Right cardiac atrium (tissue), 5 donors: ENCODE measurements at places on chromosomes 16 and 17. TPM values are rescaled to one million over a fixed set of nuclear protein-coding genes. Genes with fewer than 3 reads are reported as not detected.

CCL17 gene
- total RNA-seq = not detected

TERB1 gene
- not detected for total RNA-seq

SEC14L5 gene
- 2.8 TPM for total RNA-seq

CSNK2A2 gene
- total RNA-seq = 28.7 TPM

C17orf78 gene
- not detected for total RNA-seq

TNFRSF17 gene
- not detected for total RNA-seq

CD300A gene
- total RNA-seq = 5.1 TPM

USP43 gene
- total RNA-seq = 0.11 TPM

DHRS11 gene
- total RNA-seq = 24.5 TPM

KREMEN2 gene
- total RNA-seq = not detected

COIL gene
- 9.8 TPM for total RNA-seq

GHDC gene
- 12.4 TPM for total RNA-seq
